Purkinje cell (primary cell): ENCODE measurements at places on chromosomes 6 and 20. TPM values are rescaled to one million over a fixed set of nuclear protein-coding genes. Genes with fewer than 3 reads are reported as not detected.

The NHSL1 gene
- polyA plus RNA-seq, result 8.7 and 9.3 TPM in 2 replicates

The MYCT1 gene
- polyA plus RNA-seq, result 0.17 TPM in 1 of 2 replicates, not detected in the other

The PRR18 gene
- polyA plus RNA-seq, result 0.15 and 0.26 TPM in 2 replicates

The COL9A1 gene
- 1.8 and 2.4 TPM in 2 replicates for polyA plus RNA-seq

The ME1 gene
- 90.1 and 105 TPM in 2 replicates for polyA plus RNA-seq

The CCM2L gene
- 0.13 TPM in 1 of 2 replicates, not detected in the other for polyA plus RNA-seq
